ENCODE measurements at places on chromosomes 3 and 15.

GRCh38 chr15:65132878-65133547 is 595 bp downstream of the PDCD7 start:
- DNase-seq: peak; percentile 63

DNA sequence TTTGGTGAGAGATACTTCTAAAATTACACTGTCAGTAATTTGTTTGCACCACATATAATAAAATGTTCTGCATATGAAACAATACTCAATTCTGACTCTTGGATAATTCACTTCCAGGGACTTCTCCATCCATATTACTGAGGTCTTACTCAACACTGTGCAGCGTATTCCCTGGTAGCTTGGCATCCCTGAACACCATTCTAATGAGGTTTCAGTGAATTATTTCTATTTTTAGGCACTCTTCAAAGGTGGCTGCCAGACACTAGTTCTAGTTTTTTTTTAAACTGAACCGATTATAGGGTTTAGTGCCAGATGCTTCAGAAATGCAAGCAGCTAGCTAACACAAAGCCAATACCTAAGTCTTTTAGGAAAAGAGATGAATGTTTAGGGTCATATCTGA is 283.3 kb downstream of the FEZF2 start:
- no peak for DNase-seq

GRCh38 chr3:34377961-34378360 is 579.5 kb downstream of the PDCD6IP start:
- DNase-seq: no peak

- no peak for DNase-seq
Observed at GRCh38 chr15:45790325-45790943, 155.6 kb downstream of the SQOR start.

GRCh38 chr3:49017229-49017970 is 980 bp downstream of the DALRD3 start:
- DNase-seq: no peak

DNA sequence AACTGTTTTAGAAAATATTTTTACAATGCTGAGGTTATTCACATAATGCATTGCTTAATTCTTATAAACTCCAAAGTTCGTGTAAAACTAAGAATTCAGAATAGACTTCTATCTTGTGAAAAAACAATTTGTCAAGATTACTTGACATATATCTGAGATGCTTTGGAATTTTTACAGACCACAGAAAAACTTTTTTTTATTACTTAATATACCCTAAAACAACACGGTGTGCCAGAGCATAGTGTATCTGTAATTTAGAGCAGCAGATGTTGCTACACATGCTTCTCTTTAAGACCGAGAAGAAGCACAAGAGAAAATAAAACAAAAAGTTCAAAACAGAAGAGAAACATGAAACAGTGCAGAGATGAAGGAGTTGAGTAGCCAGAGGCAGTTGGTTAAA is 26.4 kb downstream of the ASB7 start:
- peak; percentile 27 for DNase-seq

GRCh38 chr3:107994181-107994580 is 96.7 kb downstream of the CD47 start:
- DNase-seq: no peak

- peak; percentile 24 for DNase-seq
Observed at GRCh38 chr3:69204315-69204957, 82.0 kb upstream of the LMOD3 start.

DNA sequence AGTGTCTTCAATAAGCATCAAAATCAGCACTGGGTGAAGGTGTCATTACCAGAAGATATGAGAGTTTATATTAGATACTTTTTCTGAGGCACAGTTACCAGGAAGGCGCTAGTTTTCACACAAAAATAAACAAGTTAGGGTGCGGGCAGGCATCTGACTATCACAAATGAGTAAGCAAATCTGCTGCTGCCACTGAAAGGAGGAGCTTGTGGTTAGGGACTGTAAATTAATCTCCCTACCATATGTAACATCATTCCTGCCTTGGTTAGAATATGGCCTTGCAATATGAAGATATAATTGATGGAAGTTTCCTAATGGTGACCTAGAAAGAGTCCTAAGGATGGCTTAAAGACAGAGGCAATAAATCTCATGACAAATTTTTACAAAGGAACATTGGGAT is 19.5 kb upstream of the EID1 start:
- DNase-seq: peak; percentile 72

GRCh38 chr15:42077689-42078088 is 16.7 kb downstream of the PLA2G4D start:
- DNase-seq: no peak

GRCh38 chr3:71117572-71118247 is 465.8 kb downstream of the FOXP1 start:
- DNase-seq: peak; percentile 71

- no peak for DNase-seq
Observed at GRCh38 chr3:39801216-39801615, 8.2 kb upstream of the MYRIP start.

- peak; percentile 6 for DNase-seq
Observed at GRCh38 chr3:144496141-144496835, 524.7 kb downstream of the DIPK2A start.

DNA sequence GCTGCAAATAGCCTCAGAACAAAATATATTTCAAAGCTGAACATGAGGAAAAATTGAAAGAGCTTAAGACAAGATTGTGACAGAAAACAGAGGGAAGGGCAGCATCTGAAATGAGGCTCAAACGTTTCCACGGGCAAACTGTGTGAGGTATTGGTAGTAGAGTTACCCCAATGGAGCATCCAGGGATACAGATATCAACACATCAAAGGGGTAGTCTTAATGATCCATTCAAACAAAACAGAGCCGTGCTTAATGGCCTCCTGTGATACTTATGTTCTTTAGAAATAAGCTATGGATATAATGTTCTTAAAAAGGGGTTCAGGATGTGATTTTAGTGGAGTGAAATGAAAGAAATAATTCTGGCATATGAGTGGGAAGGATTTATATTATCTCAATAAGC is 430.3 kb upstream of the PDZRN3 start:
- DNase-seq: no peak

- no peak for DNase-seq
Observed at GRCh38 chr15:27538325-27538724, 560.8 kb downstream of the OCA2 start.

DNA sequence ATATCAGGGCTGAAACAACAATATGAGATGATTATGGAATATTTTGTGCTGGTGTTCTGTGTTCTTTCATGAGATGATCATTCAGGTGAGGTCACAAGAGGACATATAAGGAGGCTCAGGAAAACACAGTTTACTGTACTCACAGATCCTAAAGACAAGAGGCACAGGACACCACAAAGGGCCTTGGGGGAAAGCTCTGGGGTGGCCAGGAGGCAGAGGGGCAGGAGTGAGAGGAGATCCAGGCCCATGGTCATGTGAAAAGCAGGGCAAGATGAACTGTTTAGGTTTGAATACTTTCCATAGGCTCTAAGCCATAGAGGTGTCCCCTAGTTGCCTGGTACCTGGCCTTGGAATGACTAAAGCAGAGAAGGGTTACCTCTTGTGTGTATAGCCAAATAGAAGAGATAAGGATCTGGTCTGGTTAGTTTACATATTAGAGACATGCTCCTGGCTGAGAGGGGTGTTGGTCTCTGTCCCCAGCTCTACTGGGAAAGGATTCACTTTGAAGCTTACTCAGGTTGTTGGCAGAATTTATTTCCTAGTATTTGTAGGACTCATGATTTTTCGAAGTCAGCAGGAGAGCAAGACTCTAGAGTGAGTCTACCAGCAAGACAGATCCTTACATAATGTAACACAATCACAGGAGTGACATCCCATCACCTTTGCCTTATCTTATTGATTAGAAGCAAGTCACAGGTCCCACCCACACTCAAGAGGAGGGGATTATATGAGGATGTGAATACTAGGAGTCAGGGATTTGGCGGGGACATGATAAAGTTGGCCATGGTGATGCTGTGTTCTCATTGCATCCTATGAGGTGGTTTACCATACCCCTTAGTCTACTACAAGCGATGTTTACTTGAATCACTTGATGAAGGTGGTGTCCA is 11.3 kb upstream of the TM4SF1 start:
- no peak for DNase-seq

GRCh38 chr3:151101270-151101969 is 16.0 kb downstream of the MED12L start:
- no peak for DNase-seq

- DNase-seq: no peak
Observed at GRCh38 chr3:53092942-53093341, 37.3 kb downstream of the RFT1 start.

GRCh38 chr3:192169332-192169915 is 557.9 kb downstream of the FGF12 start:
- DNase-seq: peak; percentile 86
